ENCODE measurements at places on chromosomes 1 and 21. TPM values are rescaled to one million over a fixed set of nuclear protein-coding genes. Genes with fewer than 3 reads are reported as not detected.

- no peak for DNase-seq
Measured at GRCh38 chr1:173467426-173467825, 9.7 kb upstream of the PRDX6 start.

FCRL5 gene
- 0.05 TPM for total RNA-seq

DNA sequence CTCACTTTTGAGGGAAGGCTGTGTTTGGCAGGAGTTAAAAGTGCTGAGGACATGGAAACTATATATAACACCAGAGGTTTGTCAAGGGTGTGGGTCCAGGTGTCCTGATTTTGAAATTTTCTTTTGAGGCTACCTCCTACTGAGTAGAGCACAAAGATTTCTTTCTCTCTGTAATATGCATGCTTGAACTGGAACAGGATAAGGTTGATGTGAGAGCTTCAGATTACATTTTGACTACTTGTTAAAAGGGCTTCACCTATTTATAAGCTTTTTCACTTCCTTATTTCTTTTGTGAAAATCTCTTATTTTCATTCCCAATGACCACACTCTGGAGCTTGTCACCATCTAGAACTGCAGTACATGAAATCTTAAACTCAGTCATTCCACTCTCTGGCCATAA, 59.8 kb upstream of the PLA2G4A start:
- DNase-seq = no peak

DNA sequence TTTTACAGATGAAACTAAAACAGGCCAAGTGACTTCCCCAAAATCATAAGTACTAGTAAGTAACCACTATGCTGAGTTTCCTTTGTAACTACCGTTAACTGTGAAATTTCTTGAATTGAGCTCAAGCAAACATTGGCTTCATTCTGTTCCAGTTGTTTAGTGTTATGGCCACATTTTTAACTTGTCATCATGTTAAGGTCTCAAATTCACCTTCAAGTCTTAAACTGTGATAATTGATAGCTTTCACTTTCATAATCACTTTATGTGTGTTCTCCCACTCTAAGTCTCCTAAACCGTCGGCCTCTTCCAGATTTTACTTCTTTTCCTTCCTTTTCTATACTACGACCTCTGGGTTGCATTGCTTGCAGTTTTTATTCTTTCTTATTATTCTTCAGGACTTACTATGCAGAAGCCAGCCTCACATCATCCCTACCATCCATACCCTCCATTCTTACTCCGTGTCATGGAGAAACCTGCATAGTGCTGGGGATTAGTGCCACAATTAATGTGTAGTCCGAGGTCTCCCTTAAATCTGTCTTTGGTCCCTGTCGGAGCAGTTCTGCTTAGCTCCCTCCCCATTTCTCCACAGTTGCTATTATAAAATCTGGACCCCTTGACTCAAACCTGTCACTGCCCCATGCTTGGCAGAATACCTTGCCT, 5.8 kb downstream of the KIF1B start:
- DNase-seq = peak; percentile 16

DNA sequence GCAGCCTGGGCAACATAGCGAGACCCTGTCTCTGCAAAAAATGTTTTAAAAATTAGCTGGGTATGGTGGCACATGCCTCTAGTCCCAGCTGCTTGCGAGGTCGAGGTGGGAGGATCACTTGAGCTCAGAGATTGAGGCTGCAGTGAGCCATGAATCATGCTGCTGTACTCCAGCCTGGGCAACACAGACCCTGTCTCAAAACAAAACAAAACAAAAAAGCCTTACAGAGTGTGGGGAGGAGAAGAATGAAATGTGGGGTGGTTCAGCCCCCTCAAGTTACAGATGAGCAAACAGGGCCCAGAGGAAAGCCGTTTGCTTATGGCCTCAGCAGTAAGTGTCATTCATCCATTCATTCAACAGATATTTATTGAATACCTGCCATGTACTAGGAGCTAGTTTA, 40.7 kb downstream of the RPS6KA1 start:
- DNase-seq = no peak

KCNJ6 gene
- not detected for total RNA-seq

NGF gene
- total RNA-seq = 0.55 TPM

GTF2B gene
- total RNA-seq = 9.7 TPM

GRCh38 chr1:3677484-3677883, 25.2 kb downstream of the TP73 start:
- no peak for DNase-seq

PCAT6 gene
- 0.65 TPM for total RNA-seq

GRCh38 chr1:153485863-153486262, 25.4 kb upstream of the S100A7 start:
- no peak for DNase-seq

GRCh38 chr1:203990118-203990517, 82.8 kb upstream of the SOX13 start:
- peak; percentile 11 for DNase-seq

USP1 gene
- 5.0 TPM for total RNA-seq

DNA sequence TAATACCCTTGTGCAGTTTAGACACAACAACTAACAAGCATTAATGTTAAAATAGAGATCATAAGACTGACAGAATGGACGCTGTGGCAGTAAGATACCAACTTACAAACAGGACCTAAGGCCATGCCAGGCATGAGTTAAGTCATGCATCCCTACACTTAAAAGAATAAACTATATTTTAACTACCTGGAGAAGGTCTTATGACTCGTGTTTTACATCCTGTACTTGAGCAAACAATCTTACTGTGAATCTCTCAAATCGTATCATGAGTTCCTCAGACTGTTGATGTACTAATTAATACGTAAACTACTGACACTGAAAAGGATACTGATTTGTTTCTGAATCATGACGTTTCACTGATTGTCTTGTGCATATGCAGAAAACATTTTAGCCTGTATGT, 2.0 kb upstream of the RSPH1 start:
- DNase-seq = no peak

- no peak for DNase-seq
Measured at GRCh38 chr1:216113181-216113580, 310.1 kb downstream of the USH2A start.

MEX3A gene
- total RNA-seq = 1.1 TPM

DNA sequence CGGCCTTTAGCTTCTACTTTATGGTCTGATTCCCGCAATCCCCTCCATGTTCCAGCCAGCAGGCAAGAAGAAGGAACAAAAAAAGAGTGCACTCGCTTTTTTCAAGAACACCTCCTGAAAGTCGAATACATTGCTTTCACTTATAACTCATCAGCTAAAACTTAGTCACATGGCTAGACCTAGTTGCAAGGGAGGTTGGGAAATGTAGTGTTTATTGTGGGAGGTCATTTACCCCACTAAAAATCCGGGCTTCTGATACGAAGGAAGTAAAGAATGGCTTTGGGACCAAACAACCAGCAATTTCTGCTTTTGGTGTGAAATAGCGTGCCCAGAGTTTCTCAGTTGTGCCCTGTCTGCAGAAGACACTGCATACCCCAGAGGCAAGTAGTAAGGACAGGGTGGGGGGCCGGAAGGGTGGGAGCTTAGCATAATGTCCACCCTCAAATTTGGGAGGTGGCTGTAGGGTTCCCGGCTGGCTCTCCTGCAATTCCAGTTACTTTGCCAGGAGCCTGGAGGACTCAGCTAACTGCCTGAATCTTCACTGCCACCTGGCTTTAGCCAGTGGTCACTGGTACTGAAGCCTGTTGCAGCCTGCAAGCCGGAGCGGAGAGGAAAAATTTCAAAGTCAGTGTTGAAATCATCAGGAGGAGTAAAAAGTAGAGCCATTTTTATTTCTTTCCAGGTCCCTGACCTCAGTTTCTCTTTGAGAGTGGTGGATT, 57.7 kb upstream of the F3 start:
- no peak for DNase-seq

GRCh38 chr1:53949023-53949990, 3.2 kb downstream of the LRRC42 start:
- DNase-seq = no peak

GRCh38 chr1:62727656-62728407, 39.6 kb upstream of the DOCK7 start:
- no peak for DNase-seq

DNA sequence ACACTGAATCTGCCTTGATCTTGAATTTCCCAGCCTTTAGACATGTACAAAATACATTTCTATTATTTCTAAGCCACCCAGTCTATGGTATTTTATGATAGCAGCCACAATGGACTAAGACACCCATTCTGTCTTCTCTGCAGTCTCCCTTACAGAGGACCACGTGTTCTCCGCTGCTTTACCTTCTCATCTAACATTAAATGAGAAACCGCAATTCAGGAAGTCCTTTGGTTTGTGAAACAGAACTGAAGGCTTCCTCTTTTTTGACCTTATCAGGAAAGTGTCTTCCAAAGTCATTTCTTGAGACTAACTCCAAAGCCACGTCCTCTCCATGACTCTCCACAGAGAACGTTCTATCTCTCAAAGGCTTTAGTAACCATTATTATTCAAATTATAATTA, 560.1 kb downstream of the OMA1 start:
- DNase-seq = no peak

- no peak for DNase-seq
Measured at GRCh38 chr1:159941591-159942560, 3.5 kb downstream of the IGSF9 start.

MAP3K21 gene
- 4.7 TPM for total RNA-seq

NOTCH2NLA gene
- total RNA-seq = 23.5 TPM

DNA sequence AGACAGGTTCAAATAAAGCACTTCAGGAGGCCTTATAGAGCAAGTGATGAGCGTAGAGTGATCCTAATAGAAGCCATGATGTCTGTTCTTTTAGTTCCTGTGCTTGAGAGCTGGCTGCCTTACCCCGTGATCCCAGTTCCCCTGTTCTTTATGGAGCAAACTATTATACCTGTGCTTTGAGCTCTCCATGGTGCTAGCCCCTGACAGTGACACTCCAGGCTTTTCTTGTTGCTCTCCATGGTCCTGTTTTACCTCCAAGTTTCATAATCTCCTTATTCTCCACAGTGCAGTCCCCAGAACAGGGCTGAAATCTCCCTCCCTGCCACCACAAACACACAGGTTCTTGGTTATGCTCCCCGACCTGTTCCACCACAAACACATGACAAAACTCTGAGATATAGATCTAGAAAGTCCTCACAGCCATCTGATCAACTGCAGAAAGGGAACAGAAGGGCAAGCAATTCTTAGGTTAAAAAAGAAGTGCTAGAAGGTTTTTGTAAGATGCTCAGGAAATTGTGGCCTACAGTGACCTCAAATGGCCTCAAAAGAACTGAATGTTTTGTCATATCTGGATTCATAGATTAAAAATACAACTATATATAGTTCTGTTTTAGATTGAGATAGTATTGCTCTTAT, 6.0 kb downstream of the CADM3 start:
- no peak for DNase-seq

- DNase-seq = peak; percentile 70
Measured at GRCh38 chr1:227946624-227947385, 927 bp downstream of the WNT9A start.

- no peak for DNase-seq
Measured at GRCh38 chr1:55076356-55076755, 37.0 kb downstream of the PCSK9 start.

- no peak for DNase-seq
Measured at GRCh38 chr1:46187106-46187869, 10.9 kb downstream of the POMGNT1 start.

GRCh38 chr21:30958741-30959140, 77.4 kb upstream of the KRTAP11-1 start:
- DNase-seq = no peak

Data from left lobe of liver (tissue), 2 donors.